ENCODE measurements at places on chromosomes 3 and 15. TPM values are rescaled to one million over a fixed set of nuclear protein-coding genes. Genes with fewer than 3 reads are reported as not detected.
A peak's percentile ranks its signal among the peaks of the same experiment; 100 is the strongest.

Gene P2RY12
- polyA plus RNA-seq = 1.1 TPM

Gene UCN2
- polyA plus RNA-seq = 0.37 TPM

Gene UNC45A
- 60.3 TPM for polyA plus RNA-seq

Gene ALDH1L1
- 44.0 TPM for polyA plus RNA-seq

Gene MRPL3
- polyA plus RNA-seq = 121 TPM

Gene FEZF2
- polyA plus RNA-seq = not detected

Gene LIPC
- polyA plus RNA-seq = 15.6 TPM

GRCh38 chr3:54146506-54147239, 24.3 kb downstream of the CACNA2D3 start:
- DNase-seq = peak; percentile 43

DNA sequence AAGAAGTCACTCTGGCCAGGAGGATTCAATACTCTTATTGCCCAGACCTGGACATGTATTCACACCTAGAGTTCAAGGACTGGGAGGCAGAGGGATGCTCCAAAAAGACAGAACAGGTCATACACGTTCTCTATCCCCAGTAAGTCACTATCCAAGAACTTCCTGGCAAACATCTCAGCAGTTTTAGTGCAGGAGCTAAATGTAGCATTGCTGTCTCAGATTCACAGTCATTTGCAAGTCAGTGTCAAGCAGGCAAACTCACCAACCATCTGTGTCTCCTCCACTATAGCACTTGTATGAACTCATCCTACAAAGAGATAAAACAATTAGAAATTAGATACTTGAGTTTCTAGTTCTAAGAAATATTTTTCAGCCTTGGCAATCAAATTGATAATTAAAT, 38.4 kb downstream of the ABHD17C start:
- no peak for DNase-seq

- DNase-seq = peak; percentile 13
Observed at GRCh38 chr3:39407259-39407629, 724 bp downstream of the RPSA start.

GRCh38 chr15:38300395-38300794, 47.8 kb downstream of the SPRED1 start:
- no peak for DNase-seq

- no peak for DNase-seq
Observed at GRCh38 chr15:48992096-48992495, 28.4 kb upstream of the SHC4 start.

GRCh38 chr15:29092376-29093064, 177.1 kb downstream of the NSMCE3 start:
- no peak for DNase-seq

GRCh38 chr3:107599772-107600145, 77.0 kb downstream of the BBX start:
- peak; percentile 14 for DNase-seq

- no peak for DNase-seq
Observed at GRCh38 chr3:65560901-65561300, 477.8 kb downstream of the MAGI1 start.

DNA sequence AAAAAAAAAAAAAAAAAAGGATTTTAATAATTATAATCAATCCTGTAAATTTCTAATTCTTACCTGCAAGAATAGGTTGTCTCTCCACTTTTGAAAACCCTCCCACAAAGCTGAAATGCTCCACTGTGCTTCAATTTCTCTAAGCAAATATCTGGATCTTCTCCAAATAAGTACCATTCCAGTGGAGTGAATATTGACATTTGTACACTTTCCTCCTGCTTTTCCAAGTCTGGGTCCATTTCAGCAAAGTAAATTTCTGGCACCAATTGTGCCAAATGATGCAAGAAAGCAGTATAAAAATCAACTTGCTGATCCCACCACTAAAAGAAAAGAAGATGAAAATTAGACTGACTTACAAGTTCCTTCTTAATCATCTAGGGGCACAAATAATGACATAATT, 19.9 kb downstream of the UBR1 start:
- DNase-seq = no peak

- DNase-seq = no peak
Observed at GRCh38 chr15:31031471-31032067, 40.1 kb upstream of the MTMR10 start.

- DNase-seq = no peak
Observed at GRCh38 chr3:146071632-146072031, 89.4 kb downstream of the PLOD2 start.

DNA sequence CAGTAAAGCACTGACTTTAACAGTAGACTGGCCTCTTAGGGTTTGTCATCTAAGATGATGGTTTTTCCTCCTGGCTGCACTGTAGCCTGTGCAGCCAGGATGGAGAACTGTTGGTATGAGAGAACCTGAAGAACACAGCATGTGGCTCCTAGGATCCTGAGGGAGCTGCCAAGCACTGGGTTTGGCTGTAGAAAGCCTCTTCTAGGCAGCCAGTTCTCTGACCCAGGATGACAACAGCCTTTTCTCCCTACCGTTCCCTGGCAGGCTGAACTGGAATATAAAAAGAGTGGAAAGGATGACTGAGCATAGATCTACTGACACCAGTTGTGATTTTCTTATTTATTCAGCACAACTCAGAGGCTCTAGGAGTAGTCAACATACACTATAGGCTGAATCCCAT, 34.3 kb upstream of the MANF start:
- DNase-seq = no peak

DNA sequence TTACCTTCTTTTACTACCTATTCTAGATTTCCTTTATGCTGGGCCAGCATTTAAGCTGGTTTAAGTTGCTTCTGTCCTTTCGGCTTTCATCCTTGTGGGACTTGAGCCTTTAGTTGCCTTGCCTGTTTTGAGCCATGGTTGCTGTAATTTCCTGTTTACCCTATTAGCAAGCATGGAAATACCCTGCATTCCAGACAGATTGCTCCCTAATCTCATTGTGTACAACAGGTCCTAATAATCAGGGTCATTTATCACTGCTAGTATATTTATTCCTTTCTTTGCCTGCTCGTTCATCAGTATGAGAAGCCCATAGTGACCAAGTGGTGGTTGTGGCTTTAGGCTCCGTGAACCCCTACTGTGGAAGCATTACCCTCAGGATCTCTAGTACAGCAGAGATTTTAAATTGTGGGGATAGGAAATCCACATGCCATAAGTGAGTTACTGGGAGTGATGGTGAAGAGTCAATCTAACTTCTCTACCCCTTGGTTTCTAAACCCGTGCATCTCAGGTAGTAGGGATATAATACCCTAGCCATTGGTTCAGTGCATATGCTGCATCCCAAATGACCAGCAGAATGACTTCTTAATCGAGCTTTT, 31.9 kb downstream of the NCK1 start:
- no peak for DNase-seq

DNA sequence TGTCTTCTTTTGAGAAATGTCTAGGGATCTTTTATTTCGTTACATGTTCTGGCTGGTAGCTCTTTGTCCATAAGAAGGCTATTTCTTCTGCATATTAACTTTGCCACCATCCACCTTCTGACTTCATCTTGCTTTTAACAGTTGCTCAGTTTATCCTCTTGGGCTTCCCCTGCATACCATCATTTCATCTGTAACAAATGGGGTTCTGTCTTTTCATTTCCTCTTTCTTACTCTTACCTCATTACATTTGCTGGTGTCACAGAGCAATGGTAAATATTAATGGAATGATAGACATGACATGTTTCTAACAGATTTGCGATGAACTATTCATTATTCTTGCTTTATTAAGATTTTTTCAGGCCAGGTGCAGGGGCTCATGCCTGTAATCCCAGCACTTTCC, 62.4 kb downstream of the GASK1A start:
- no peak for DNase-seq

DNA sequence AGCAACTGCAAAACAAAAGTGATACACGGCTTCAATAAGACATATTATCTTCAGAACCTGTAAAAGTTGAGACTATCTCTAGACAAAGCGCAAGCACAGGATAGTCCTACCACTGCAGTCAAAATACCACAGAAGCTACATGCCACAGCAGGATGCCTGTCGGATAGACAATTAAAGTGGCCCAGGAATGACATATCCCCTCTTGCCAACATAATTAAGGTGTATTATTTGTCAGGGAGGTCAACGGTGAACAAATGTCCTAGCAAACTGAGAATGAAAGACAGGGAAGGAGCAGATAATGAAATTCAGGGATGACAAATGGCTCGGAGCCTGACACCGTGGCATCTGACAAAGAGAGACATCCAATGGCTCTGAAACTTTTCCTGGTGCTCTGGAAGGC, 185.7 kb downstream of the MECOM start:
- DNase-seq = no peak

DNA sequence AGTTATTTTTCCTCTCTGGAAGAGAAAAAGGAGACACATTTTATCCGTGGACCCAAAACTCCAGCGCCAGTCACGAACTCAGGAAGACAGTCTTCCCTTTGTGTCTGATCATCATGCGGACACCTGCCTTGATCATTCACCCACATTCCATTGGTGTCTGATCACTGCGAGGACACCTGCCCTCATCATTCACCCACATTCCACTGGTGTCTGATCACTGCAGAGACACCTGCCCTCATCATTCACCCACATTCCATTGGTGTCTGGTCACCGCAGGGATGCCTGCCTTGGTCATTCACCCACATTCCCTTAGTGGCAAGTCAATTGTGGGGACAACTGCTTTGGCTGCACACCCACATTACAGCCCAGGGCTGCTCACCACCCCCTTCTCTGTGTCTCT, 148.9 kb downstream of the ROBO1 start:
- no peak for DNase-seq

Measured in left kidney (tissue), 8 donors.